T-helper 17 cell (primary cell): ENCODE measurements at places on chromosomes 1 and 21.

DNA sequence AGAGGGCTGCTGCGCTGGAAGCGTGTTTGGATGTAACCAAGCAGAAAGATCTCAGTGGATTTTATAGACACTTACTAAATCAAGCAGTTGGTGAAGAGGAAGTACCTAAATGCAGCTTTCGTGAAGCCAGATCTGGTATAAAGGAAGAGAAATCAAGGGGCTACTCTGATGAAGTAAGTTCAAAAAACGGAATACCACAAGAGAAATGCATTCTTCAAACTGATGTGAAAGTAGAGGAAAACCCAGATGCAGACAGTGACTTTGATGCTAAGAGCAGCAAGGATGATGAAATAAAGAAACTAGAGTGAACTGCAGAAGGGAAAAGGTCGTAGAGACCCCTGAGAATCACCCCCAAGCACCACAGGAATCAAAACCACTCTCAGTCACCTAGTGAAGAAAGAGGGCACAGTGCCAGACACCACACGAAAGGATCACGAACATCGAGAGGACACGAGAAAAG is 40.8 kb upstream of the NEXN start:
- H3K4me1 ChIP-seq = peaks cover 2% of the 10 kb centered on the region
- H3K36me3 ChIP-seq = no peaks in the 10 kb centered on the region
- no peak overlapping the region for H3K4me3 ChIP-seq
- no peaks in the 10 kb centered on the region for H3K27me3 ChIP-seq
- no peak for DNase-seq
- no peak overlapping the region for H3K27ac ChIP-seq

GRCh38 chr1:154479764-154480421 is 22.1 kb upstream of the TDRD10 start:
- no peaks in the 10 kb centered on the region for H3K36me3 ChIP-seq
- no peak overlapping the region for H3K4me3 ChIP-seq
- DNase-seq = peak; percentile 41
- peaks cover 9% of the 10 kb centered on the region for H3K4me1 ChIP-seq

GRCh38 chr1:65514041-65514440 is 93.6 kb downstream of the LEPR start:
- H3K27ac ChIP-seq = no peak overlapping the region
- H3K4me1 ChIP-seq = no peaks in the 10 kb centered on the region
- no peak overlapping the region for H3K4me3 ChIP-seq

DNA sequence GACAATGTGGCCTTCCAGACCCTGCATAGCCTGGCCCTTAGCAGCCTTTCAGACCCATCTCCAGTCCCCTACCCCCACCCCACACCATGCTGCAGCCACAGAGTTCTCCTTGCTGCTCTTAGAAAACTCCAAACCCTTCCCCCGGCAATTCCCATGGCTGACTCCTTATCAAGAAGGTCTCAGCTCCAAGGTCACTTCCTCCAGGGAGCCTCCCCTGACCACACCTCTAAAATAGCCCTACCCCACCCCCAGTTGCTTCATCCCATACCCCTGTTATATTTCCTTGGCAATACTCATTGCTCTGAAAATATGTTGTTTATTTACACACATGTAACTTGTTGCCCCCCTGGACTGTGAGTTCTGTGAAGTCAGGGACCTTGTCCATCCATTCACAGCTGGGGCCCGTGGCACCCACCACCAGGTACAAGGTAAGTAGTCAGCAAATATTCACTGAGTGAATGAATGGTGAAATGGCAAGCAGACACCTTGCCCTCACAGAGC is 4.3 kb upstream of the ADGRB2 start:
- H3K36me3 ChIP-seq = peaks cover 2% of the 10 kb centered on the region
- H3K27ac ChIP-seq = no peak overlapping the region
- H3K27me3 ChIP-seq = peaks cover 12% of the 10 kb centered on the region
- DNase-seq = no peak
- H3K4me3 ChIP-seq = no peak overlapping the region
- peaks cover 33% of the 10 kb centered on the region for H3K4me1 ChIP-seq

- DNase-seq = no peak
- H3K4me3 ChIP-seq = no peak overlapping the region
- H3K4me1 ChIP-seq = peaks cover 12% of the 10 kb centered on the region
- H3K36me3 ChIP-seq = peaks cover 2% of the 10 kb centered on the region
- no peak overlapping the region for H3K27ac ChIP-seq
- H3K27me3 ChIP-seq = peaks cover 69% of the 10 kb centered on the region
These were observed 3.8 kb upstream of the TINAGL1 start for GRCh38 chr1:31572323-31573104.

GRCh38 chr1:200767321-200767720 is 28.6 kb downstream of the CAMSAP2 start:
- no peak for DNase-seq

DNA sequence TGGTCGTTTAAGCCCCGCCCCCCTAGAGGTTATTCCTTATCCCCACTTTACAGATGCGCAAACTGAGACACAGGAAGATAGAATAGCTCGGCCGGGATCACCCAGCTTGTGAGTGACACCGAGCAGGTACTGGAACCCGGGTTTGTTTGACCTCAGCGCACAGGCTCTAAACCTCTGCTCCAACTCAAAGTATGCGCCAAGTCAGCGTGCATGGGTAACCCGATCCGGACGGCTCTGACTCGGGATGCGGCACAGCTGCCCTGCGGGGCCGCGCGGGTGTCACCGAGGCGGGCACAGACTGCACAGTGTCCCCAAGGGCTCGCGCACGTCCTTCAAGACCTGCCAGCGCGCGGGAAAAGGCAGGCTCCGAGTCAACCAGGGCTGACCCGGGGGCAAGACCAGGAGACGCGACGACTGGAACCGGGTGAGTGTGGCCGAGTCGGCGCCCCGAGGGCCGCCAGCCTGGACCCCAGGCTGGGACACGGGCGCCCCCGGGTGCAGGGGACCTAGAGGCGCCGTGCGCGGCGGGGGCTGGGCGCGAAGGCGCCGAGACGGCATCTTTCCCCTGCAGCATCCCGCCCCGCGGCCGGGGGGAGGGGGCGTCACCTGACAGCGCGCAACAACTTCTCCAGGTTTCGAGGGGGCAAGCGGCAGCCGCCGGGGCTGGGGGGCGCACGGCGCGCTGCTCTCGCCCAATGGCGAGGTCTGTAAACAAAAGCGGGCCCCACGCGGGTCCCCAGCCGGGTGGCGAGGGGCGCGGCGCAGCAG is 101.9 kb upstream of the SOD1 start:
- peak overlapping the region; percentile 87 for H3K4me3 ChIP-seq
- H3K27me3 ChIP-seq = peaks cover 15% of the 10 kb centered on the region
- no peaks in the 10 kb centered on the region for H3K36me3 ChIP-seq
- peaks cover 17% of the 10 kb centered on the region for H3K4me1 ChIP-seq
- H3K27ac ChIP-seq = no peak overlapping the region

- peaks cover 89% of the 10 kb centered on the region for H3K27me3 ChIP-seq
- DNase-seq = no peak
- H3K4me1 ChIP-seq = no peaks in the 10 kb centered on the region
- no peak overlapping the region for H3K4me3 ChIP-seq
- H3K36me3 ChIP-seq = peaks cover under 1% of the 10 kb centered on the region
- H3K27ac ChIP-seq = no peak overlapping the region
These were observed 12.6 kb downstream of the KCND3 start for GRCh38 chr1:111976842-111977241.

GRCh38 chr1:36122062-36123030 is 2.7 kb downstream of the COL8A2 start:
- peaks cover 29% of the 10 kb centered on the region for H3K4me1 ChIP-seq
- peaks cover 9% of the 10 kb centered on the region for H3K36me3 ChIP-seq
- peaks cover 51% of the 10 kb centered on the region for H3K27me3 ChIP-seq
- no peak for DNase-seq

DNA sequence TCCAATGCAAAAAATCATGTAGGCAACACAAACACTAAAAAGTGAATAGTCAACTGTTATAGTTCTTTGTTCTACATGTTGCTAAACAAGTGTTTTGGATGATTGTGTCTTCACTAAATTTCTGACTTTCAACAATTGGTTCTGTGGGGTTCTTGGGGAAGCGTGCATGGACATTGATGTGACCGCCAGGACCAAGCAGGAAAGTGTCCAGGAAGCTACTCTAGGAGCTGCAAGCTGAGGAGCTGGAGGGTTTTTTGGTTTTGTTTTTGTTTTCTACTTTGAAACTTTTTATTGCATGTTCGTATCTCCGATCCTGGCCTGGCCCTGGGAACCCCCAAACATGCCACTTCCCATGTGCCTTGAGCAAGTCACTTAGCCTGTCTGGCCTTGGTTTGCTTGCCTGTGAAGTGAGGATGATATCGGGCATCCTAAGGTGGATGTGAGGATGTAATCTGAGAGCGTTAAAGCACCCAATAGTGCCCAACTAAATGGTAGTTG is 8.0 kb downstream of the TMPRSS3 start:
- no peak for DNase-seq
- peaks cover 42% of the 10 kb centered on the region for H3K4me1 ChIP-seq
- peak overlapping the region; percentile 92 for H3K27ac ChIP-seq
- no peaks in the 10 kb centered on the region for H3K27me3 ChIP-seq
- peak overlapping the region; percentile 49 for H3K4me3 ChIP-seq

- H3K4me1 ChIP-seq = no peaks in the 10 kb centered on the region
- no peak overlapping the region for H3K27ac ChIP-seq
- H3K36me3 ChIP-seq = no peaks in the 10 kb centered on the region
- DNase-seq = no peak
These were observed 8.7 kb downstream of the PROX1 start for GRCh38 chr1:213996320-213997037.
